ENCODE measurements at places on chromosomes 2 and 18.
A peak's percentile ranks its signal among the peaks of the same experiment; 100 is the strongest.

DNA sequence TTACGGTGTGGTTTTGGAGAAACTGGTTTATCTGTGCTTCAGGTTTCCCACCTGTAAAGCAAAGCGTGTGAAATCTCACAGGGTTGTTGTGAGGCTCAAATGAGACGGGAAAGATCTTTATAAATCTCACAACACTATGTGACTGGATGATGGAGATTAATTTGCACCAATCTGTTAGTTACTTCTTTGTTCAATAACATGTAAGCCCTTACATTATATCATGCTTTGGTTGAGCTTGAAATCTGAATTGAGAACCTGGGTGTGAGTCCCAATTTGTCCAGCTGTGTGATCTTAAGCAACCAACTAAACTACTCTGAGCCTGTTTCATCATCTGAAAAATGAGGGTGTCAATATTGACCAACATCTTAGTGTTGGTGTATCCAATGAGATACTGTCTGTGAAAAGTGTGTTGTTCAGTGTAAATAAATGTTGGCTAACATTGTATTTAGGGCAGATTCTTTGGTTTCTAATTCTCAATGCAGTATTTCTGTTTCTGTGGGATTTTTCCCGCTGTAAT is 741 bp upstream of the GCKR start:
- no peak for DNase-seq

DNA sequence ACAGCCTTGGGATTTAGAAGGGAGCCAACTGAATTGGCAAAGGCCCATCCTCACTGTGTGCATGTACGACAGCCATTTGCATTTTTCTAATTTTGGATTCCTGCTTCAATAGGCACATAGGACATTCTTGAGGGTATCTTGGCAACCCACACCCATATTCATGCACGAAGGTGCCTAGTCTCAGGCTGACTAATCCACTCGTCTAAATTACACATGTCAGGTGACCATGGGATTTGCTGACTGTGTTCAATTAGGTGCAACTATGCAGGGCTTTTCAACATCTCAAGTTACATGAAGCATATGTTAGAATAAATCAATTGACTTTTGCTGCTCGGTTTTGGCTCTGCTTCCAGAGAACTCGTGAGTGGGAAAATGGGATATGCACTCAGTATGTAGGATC is 249.7 kb downstream of the SP3 start:
- no peak for DNase-seq

- peak; percentile 80 for DNase-seq
These were observed 38.4 kb downstream of the RNF144A start for GRCh38 chr2:6955511-6956136.

DNA sequence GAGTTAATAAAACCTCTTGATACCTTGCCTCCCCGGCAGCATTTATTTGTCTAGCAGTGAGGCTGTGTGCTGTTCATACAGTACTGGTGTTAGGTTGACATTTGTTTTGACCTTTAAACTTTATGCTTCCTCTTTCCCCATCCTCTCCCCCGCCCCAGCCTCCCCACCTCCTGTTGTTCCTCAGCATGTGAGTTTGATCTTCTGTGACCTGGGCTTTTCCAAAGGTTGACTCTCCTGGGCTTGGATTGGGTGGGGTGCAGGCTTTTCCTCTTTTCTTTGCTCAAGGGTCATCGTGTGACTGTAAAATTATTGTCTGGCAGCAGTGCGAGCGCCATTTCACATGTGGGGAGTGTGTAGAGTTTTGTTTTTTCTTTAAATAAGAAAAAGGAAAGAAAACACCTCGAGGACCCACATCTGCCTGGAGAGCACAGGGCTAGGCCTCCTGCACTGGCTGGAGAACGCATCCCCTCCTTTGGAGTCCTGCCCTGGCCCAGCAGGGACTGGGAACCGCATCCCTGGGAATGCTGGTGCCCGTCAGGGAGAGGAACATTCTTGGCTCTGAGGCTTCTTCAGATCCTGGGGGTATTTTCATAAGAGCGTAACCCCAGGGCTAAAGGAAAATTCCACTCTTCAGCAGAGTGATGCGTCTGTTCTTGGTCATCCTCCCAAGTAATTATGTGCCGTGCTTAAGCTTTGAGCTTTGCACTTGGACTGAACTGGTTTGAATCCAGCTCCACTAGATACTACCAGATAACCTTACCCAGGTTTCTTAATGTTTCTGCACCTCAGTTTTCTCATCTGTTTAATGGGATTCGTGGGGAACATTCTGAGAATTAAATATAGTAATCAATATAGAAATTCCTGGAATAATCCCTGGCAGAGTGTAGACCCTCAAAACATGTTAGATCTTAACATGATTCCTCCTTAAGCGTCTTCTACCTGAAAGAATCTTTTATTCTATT is 91.5 kb downstream of the SETBP1 start:
- DNase-seq = no peak

Measured in DMS79 (cell line).